Activated naive CD8-positive, alpha-beta T cell treated with anti-CD3 and anti-CD28 coated beads, Interleukin-2, amount 10 ng/mL, durations not matched to agents 7 days and 5 days (primary cell): ENCODE measurements at places on chromosomes 6 and 20.

DNA sequence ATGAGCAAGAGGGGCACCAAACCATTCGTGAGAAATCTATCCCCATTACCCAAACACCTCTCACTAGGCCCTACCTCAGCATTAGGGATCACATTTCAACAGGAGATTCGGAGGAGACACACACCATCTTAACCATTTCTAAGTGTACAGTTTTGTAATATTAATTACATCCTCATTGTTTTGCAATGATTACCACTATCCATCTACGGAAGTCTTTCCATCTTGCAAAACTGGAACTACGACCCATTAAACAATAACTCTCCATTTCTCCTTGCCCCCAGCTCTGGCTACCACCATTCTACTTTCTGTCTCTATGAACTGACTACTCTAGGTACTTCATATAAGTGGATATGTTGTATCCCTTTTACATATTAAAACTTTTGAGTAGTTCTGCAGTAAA lies 20.1 kb downstream of the ACOT13 start:
- no peak for DNase-seq

DNA sequence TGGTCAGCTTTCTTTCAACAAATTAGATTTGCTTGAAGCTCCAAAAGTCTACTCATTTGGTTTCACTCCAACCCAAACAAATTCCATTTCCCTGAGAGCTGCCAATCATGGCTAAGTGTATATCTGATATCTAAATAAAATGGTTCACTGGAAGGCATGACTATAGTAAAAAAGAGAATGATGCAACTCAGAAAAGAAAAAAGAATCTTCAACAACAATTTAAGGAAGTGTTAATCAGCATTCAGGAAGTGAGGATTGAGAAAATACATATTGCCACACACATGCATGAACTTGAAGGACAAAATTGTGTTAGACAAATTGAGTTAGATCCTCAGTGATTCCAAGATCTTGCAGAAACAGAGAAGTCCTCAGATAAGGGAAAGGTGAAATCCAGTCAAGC lies 972.9 kb upstream of the FLRT3 start:
- DNase-seq: no peak

DNA sequence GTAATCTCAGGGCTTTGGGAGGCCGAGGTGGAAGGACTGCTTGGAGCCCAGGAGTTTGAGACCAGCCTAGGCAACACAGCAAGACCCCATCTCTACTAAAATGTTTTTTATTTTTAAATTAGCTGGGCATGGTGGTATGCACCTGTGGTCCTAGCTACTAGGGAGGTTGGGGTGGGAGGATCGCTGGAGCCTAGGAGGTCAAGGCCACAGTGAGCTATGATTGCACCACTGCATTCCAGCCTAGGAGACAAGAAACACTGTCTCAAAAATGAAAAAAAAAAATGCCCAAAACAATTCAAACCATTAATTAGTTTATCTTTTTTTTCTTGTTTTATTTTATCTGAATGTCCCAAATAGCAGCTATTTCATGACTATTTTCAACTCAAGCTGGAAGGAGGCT lies 85.8 kb downstream of the GMPR start:
- DNase-seq: no peak

GRCh38 chr6:96104910-96105309 lies 89.1 kb downstream of the FUT9 start:
- DNase-seq: no peak

DNA sequence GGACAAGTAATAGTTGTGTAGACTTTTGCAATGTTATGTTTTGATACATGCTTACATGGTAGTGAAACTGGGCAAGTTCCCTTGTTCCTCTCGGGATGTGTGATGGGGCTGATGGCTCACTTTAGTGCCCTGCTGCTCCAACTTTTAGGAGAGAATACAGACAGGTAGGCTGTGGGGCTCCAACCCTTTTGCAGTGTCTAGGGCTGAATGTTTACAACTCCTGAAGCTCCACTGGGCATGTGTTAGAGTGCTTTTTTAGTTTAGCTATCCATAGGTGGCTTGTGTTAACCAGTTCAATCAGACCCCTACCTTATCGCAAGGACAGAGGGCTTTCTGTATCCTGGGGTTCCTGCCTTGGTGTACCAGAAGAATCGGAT lies 33.8 kb downstream of the SERPINB6 start:
- DNase-seq: no peak
